C1 segment of cervical spinal cord (tissue), 14 donors: ENCODE measurements at places on chromosomes 5 and 9.
A peak's percentile ranks its signal among the peaks of the same experiment; 100 is the strongest.

DNA sequence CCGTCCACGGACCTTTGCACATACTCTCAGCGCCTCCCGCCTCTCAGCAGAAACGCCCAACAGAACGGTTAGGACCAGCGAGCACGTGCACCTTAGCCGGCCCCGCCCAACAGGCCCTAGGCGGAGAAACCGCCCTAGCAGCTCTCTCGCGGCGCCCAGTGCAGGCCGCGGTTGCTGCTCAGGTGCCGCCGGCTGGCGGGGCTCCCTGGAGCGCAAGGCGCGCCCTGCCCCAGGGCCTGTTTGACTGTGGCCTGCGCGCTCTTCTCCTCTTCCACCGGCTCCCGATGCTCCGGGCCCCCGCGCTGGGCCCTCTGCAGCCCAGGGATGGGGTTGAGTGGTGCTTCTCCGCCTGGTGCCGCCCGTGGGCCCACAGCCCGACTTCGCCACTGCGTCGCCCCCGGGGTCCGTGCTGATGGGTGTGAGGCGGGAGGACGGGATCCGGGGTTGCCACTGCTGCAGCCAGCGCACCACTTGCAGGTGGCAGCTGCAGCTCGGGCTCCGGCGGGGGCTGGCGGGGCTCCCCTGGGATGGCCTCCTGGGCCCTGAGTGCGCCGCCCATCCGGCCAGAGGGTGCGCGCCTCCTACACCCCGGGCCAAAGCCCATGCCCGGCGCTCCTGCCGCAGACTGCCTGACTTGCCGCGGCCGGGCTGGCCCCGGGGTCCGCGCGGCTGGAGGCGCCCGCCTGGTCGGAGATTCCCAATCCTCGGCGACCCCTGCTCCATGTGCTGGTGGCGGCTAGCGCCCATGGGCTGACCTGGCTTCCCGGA, 1889.4 kb upstream of the CDH9 start:
- no peak for DNase-seq

- no peak for DNase-seq
Observed at GRCh38 chr9:91515074-91515687, 91.5 kb upstream of the NFIL3 start.

DNA sequence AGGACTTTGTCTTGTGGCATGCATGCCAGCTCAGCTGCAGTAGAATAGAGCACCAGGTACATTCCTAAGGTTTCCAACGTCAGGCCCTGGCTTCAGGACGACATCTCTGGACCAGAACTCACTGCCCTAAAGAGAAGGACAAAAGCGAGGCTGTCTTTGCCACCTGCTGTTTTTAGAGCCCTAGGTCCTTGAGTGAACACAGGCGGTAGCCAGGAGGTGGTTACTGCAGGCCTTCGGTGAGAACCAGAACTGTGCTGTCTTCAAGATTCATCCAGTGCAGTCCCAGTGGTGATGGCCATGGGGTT, 288.9 kb upstream of the CDH18 start:
- no peak for DNase-seq

DNA sequence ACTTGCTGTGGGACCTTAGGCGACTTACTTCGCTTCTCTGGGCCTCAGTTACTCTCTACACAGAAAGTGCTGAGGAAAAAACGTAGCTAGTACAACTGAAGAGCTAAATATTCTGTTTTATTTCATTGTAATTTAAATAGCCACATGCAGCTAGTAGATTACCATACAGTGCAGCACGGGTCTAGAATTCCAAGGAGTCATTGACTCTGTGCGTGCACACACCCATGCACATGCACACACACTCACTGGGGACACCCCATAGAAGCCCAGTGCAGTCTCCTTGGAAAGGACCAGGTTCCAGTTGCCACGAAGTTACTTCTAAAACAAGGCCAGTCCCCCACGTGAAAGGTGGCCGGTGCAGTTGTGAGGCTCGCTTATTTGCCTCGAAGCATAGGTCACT, 17.0 kb downstream of the URM1 start:
- no peak for DNase-seq

DNA sequence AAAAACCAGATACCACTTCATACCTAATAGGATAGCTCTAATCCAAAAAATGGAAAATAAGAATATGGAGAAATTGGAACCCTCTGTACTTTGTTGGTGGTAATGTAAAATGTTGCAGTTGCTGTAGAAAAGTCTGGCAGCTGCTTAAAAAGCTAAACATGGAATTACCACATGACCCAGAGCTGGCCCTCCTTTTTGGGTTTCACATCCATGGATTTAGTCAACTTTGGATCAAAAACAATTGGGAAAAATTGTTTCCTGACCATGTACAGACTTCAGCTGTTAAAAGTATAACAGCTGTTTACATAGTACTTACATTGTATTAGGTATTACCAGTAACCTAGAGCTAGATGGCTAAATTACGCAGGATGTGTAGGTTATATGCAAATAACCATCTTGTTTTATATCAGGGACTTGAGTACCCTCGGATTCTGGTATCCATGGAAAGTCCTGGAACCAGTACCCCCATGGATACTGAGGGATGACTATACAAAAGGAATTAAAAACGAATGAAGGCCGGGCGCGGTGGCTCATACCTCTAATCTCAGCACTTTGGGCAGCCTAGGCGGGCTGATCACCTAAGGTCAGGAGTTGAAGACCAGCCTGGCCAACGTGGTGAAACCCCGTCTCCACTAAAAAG, 15.8 kb downstream of the DNAJA1 start:
- no peak for DNase-seq

- DNase-seq, result no peak
Observed at GRCh38 chr5:179954434-179954833, 46.7 kb upstream of the TBC1D9B start.

- DNase-seq, result no peak
Observed at GRCh38 chr5:178421699-178422399, 168.3 kb downstream of the COL23A1 start.

DNA sequence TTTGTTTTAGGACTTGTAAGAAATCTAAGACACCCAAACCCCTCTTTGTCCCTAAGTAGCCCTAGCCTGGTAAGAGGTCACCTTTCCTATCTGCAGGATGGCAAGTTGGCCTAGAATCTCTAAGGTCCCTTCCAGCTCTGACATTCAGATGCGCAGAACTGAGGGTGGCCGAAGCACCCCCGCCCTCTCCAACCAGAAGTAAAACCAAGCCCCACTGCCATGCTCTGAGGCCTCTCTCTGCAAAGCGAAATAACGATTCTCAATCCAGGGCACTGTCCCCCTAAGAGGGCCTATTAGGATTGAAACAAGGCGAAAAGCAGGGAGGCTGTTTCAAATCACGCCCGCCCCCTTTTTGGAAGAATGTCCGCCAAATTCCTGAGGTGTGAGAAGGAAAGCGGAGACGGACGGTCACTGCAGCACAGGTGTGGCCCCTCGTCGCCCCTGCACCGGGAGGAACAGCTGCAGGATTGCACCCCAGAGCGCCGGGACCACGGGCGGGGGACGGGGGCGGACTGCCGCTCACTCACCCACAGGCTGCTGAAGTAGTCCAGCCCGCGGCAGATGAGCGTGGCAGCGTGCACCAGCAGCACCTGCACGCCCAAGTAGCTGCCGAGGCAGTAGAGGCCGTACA, 824 bp downstream of the TMEM245 start:
- DNase-seq, result peak; percentile 14

DNA sequence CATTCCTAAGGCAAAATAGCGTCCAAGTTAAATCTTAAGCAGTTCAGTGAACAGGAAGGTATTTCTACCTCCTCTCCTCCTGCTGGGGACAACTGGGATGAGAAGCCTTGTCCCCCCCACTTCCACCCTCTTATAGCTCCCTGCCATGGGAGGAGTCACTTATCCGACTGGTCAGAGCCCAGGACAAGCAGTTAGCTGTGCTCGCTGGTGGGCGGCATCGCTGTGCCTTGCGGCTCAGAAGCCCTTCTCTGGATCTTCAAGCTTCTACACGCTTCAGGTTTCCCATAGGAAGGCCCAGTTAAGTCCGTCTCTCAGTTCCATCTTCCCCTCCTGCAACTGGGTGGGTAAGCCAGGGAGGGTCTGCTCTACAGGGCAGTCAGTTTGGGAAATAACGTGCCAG, 77.2 kb downstream of the PAX5 start:
- DNase-seq, result no peak

DNA sequence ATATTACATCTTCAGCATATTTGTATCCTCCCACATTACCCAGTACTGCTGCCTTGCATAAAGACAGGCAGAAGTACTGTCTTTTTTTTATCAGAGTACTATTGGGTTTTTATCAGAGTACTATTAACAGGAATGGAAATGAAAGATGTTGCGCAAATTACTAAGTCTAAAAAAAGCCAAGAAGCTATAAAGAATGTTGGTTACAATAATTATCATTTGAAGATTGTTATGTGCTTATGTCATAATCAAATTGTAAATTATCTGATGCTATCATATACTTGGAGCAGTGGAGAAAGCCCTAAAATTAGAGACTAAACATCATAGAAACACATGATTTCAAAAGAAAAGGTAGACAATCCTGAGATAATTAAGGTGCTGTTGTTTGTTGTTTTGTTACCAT, 188.8 kb downstream of the CCDC192 start:
- no peak for DNase-seq

GRCh38 chr5:136201870-136202269, 8.9 kb upstream of the SMIM32 start:
- DNase-seq, result no peak

DNA sequence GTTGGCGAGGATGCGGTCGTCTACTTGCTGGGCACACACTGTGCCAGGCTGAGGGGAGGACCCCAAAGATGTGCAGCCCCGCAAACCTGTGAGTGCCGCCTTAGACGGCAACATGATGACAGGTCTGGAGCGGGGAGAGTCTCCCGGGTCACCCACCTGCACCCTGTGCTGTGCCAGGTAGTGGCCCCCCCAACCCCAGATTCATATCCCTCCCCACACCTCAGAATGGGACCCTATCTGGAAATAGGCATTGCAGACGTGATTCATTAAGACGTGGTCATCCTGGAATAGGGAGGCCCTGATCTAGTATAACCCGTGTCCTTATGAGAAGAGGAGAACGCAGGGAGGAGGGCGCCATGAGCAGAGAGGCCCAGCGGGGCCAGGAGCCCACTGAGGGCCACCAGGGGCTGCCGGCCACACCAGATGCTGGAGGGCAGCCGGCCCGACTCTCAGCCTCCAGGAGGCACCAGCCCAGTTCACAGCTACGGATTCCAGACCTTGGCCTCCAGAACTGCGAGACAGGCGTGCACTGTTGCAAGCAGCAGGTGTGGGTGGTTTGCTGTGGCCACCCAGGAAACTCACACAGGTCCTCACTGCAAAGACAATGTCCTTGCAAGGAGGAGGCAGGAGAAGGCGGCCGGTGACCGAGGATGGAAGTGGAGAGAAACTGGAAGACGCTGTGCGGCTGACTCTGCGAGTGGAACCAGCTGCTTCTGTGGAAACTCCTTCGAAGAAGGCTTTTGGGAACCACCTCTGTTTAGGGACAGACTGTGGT, 131.9 kb upstream of the LPCAT1 start:
- DNase-seq, result no peak

DNA sequence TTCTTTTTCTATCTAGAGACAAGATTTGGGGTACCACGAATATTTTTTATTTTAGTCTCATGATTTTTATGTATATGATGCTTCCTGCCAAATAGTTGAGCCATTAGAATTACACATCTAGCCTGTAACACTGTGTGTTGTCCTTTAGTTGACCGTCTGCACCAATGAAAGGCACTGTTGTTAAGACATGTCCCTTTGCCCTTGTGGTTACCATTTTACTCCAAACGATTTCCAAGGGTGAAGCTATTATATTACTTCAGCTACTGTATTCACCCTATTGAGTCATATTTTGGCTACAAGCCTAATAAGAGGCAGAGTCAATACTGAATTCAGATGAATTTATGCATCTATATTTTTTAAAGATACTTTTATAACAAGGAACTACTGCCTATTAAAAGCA, 207.6 kb downstream of the CETN3 start:
- no peak for DNase-seq

DNA sequence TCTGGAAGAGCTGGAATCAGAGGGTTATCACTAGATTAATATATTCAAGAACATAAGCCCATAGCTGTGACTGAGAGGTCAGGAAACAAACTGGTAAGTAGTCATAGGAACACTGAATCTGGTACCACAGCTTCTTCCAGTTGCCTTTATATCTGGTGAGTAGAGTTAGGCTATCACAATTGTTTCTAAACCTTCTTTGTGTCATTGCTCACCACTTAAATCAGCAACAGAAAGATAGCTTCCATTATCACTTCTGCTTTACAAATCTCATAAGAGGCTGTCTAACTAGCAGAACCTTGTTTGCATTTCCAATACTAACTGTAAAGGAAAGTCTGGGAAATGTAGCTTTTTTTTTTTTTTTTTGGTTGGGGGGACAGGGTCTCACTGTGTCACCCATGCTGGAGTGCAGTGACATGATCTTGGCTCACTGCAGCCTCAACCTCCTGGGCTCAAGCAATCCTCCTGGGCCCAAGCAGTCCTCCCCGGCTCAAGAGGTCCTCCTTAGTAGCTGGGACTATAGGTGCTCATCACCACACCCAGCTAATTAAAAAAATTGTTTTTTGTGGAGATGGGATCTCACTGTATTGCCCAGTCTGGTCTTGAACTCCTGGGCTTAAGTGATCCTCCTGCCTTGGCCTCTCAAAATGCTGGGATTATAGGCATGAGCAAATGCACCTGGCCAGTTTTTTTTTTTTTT, 22.0 kb downstream of the CDC42SE2 start:
- DNase-seq, result no peak

DNA sequence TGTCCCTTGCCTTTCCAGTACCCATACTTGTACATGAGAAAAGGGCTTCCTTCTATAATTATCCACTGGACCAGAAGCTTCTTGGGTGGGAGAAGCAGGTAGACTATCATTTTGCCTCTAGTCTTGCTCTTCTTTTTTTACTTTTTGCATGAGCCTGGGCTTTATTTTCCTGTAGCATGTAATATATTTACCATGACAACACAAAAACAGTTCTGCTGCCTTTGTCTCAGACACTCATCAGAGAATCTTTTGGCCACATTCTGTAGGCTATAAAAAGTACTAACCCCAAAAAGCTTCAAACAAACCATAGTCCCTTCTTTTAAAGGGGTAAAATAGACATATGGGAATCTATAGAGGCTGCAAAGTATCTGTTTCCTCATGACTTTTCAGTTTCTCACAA, 339.2 kb upstream of the PIK3R1 start:
- DNase-seq, result no peak

DNA sequence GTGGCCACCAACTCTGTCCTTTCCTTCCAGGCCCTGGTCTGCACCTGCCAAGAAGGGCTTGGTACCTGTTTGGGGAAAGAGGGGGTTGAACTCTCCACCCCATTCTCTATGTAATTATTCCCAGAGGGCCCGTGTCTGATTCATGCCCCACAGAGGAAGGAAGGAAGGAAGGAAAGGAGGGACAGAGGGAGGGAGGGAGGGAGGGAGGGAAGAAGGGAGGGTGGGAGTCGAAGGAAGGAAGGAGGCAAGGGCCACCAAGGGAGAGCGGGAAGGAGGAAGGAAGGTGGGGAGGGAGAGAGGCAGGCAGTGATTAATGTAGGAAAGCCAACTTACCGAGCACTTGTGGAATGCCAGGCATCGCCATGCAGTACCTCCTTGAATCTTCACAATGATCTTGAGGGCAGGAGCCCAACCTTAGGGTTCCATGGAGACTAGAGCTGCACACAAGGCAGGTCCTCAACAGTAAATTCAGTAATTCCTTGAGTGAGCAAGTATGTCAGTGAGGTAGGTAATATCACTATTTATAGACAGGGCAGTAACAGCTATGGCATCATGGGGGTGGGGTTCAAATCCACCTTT, 75.8 kb downstream of the FGF18 start:
- DNase-seq, result no peak

- no peak for DNase-seq
Observed at GRCh38 chr5:121691478-121691877, 160.2 kb upstream of the FTMT start.
